ENCODE measurements at places on chromosomes 13 and 19. TPM values are rescaled to one million over a fixed set of nuclear protein-coding genes. Genes with fewer than 3 reads are reported as not detected.

The FUT6 gene
- total RNA-seq, result not detected

DNA sequence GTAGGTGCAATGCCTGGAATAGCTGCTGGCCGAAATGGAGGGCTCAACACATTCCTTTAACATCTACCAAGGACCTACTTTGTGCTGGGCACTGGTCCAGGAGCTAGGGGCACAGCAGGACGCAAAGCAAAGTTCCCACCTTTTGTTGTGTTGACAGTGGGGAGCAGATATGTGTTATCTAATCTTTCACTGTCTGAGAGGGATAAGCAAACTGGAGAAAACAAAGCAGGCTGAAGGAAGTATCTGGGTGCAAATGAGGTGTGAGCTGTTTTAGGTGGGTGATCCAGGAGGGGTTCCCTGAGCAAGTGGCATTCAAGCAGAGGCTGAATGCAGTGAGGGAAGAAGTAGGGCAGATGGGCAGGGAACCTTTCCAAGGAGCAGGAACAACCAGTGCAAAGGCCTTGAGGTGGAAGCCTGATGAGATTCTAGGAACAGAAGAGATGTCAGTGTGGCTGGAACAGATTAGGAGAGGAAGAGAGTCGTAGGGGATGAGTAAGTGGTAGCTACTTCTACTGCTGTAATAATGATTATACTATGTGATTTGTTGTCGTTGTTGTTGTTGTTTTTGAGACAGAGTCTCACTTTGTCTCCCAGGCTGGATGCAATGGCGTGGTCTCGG, 2.2 kb upstream of the PLAUR start:
- DNase-seq, result peak; percentile 69

DNA sequence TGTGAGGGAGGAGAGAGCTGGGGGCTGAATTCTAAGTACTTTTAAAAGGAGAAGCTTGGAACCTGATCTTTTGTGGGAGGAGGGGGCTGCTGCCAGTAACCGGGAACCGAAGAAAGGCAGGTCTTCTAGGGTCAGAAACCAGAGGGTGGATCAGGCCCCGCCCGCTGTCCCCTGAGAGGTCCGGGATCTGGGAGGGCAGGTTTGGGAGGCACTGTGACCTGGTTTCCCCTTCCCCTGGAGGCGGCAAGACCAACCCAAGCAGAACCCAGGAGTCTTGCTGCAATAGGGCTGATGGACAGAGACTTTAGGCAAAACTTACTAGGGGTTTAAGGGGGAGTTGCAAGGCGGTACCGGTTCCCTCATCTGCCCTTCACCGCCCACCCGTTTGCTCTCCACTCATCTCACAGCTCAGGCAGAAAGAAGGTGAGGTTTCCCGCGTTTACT, 707 bp upstream of the KLK8 start:
- DNase-seq, result no peak

GRCh38 chr19:2702170-2703076, at the start of gene GNG7:
Gene GNG7 (minus strand): TSS chr19:2702694. CDS start chr19:2520688, 182,006 bp downstream.
- DNase-seq, result peak; percentile 75

The ZNF737 gene
- 0.29 TPM for total RNA-seq

- DNase-seq, result no peak
These were observed 1089.7 kb downstream of the EFNB2 start for GRCh38 chr13:105445796-105446195.

DNA sequence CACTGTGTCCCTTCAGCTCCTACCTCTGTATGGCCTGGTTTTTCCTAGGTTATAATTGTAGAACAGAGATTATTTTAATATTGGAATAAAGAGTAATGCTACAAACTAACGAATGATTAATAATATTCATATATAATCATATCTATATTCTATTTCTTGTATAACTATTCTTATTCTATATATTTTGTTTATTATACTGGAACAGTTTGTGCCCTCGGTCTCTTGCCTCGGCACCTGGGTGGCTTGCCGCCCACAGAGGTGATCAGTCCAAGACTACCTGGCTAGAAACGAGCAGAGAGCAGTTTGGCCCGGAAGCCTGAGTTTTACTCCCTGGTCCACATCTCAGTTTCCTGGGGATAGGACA, 3.9 kb upstream of the SLC27A1 start:
- DNase-seq, result no peak

DNA sequence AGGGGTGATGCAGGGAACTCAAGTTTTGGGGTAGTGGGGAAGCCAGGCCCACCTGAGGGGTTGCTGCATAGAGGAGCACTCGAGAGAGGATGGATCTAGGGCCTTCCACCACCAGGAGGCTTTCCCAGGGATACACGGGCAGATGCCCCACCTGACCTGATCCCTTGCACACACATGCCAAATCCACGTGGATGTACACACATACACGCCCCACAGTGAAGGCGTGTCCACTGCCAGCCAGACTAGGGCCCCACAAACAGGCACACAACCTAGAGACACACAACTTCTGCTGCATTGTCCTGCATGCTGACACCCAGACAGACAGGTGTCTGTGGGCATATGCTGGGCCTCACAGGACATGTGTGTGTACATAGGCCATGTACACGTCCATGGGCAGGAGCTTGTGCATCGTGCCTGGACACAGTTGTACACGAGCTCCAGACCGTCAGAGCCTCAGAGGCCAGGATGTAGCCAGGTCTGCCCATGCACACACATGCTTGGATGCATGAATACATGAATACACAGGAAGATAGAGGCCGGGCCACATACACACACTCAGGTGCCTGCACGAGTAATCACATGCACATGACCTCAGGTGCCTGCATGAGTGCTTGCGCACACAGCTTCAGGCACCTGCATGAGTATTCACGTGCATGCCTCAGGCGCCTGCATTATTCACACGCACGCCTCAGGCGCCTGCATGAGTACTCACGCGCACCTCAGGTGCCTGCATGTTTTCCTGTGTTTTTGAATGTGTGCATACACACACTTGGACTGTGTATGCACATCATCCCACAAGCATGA, 8.9 kb downstream of the CCDC97 start:
- DNase-seq, result no peak

The MAP4K1 gene
- 0.36 TPM for total RNA-seq

The COX6B1 gene
- 846 TPM for total RNA-seq

- no peak for DNase-seq
These were observed 764 bp downstream of the CLEC11A start for GRCh38 chr19:50723735-50724521.

The AMH gene
- 17.3 TPM for total RNA-seq

DNA sequence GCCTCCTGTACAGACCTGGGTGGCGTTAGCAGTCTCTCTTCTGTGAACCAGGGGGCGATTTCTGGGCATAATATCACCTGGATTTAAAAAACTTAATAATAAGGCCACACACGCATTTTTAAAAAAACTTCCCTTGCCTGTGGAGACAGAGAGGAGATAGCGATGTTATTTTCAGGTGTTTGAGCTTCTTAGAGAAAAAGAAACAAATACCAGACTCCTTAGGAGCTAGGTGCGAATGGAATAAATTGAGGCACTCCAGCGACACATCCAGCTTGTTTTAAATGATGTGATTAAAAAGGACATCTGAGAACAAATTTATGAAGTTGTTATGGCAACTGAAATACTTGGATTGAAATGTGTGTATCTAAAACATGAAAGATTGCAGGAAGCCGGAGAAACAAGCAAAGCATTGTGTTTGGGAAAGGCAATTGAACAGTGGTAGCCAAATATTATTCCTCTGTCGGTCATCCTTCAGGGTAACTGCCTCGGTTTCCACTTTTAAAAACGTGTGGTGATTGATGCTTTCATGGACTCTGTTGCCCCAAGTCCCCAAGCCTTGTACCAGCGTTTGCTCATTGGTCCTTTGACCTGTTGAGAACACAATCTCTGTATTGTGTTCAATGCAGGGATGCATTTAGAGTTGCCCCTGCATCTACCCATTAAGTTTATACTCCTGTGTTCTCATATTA, 158.7 kb downstream of the TM9SF2 start:
- no peak for DNase-seq
